ENCODE measurements at places on chromosomes 7 and 10.

DNA sequence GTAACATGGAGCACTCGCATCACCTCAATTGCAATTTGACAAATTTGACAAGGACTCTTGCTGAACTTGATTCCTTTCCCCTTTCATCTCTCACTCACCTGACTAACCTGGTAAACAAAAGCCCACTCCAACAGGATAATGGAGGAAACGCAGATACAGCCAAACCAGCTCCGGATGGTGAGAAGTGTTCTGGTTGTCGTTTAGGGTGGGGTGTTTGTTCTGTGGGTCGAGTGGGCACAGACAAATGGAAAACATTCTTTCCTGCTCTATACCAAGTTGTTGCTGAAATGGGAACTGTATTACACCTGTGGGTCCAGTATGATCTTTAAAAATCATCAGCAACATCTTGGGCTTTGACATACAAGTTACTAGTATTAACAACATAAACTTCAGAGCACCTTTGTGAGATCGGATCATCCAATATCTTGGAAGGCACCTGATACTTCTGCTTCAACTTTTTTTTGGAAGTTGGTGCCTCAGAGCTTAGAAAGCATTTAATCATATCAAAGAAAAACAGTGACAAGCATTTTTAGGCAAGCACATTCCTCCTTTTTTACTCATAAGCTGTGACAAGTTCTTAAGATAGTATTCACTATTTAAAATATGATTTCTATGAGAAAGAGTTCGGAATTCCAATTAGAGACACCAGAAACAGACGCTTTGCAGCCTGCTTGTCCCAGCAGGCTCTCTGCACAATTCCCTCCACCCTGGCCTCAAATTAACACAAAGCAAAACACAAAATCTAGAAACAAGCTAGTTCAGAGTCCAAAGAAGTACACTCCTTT, 58.1 kb downstream of the CCDC186 start:
- DNase-seq, result no peak

DNA sequence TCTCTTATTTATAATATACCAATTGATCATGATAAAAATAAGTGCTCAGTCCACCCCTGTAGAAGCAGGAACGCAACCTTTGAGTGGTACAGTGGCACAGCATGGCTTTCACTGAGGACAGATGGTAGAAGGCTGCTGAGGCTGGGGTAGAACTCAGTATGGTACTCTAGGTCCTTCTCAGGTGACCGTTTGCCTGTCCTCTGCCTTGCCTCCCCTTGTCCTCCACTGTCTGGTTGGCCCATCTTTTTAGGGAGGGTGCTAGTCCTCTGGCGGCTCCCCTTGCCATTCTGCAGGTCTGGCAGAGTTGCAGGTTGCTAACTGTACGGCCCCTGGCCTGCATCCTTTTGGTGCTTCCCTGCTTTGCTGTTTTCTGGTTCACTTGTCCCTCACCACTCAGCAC, 27.3 kb downstream of the SLC18A2 start:
- no peak for DNase-seq

- DNase-seq, result no peak
Measured at GRCh38 chr7:44224080-44224973, 23.5 kb downstream of the YKT6 start.

DNA sequence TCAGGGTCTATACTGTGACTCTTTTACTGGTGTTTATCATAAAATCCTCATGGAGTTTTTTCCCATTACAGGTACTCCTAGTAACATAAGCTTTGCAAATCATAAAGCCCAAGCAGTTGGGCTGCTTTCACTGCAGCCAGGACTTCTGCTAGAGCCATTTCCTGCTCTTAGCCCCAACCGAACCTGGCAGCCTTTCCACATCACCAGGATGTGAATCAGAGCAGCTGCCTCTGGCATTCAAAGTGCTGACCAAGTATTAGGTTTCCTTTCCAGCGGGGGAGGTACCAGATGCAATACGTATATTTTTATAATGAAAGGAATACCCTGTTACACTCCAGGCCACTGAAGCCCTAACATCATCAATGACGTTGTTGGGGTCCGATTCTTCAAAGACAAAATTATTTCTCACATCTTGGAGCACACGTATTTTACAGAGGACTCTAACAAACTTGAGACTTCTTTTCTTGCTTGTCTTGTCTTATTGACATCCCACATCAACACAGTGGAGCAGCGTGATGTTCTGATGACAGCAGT, 3.6 kb upstream of the HTR5A start:
- peak; percentile 76 for DNase-seq

DNA sequence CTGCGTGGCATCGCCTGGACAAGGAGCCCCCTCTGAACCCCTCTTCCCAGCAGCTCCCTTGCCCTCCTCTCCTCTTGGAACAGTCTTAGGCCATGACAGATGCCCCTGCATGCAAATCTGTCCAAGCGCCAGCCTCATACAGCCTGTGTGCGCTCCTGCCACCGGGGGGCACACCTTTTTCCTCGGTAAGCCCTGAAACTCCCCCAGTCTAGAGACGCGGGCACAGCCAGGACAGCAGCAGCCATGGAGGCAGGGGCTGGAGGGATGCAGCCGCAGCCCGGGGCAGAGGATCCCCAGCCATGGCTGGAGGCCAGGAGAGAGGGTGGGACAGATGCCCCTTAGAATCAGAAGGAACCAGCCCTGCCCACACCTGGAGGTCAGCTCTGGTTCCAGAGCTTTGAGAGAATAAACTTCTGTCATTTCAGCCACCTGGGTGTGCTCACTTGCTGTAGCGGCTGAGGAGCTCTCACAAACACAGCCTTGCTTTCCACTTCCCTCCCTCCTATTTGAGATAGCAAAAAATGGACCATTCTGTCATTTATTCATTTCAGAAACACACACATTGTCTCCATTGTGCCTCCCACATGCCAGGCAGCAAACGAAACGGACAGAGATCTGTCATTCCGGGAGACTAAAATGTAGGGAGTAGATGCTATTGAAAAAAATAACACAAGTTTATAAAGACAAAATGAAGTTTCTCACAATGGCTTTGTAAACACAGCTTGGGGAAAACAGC, 241.5 kb downstream of the WDR37 start:
- no peak for DNase-seq

DNA sequence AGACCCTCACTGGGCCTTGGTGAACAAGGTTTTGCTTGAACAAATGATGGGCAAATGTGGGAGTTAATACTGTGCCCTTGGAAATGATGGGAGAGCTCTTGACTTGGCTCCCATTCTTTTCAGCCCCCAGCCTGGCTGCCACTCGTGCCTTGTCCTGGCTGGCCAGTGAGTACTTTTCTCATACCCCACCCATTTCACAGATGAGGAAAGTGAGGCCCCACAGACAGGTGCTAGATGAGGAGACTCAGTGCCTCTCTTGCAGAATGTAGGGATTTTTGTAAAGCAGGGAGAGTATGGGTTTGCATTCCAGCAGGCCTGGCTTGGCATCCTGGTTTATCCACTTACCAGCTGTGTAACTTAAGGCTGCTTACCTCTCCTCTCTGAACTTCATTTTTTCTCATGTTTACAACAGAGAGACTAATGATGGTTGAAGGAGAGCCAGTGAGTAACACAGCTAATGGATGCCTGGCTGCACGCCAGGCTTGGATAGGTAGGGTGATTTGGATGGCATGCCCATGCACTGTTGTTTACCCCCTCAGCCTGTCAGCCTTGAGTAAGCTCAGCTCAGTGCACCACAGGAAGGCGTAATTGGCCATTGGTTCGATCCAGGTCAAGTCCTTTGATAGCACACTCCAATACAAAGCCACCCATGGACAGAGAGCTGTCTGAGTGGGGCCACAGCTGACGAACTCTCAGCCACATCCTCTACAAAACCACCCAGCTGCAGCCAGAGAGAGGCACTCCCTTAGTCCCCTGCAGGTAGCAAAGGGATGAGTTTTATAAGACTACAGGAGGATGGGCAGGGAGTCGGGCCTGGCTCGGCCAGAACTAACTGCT, 436.8 kb downstream of the RPS24 start:
- DNase-seq, result peak; percentile 17

DNA sequence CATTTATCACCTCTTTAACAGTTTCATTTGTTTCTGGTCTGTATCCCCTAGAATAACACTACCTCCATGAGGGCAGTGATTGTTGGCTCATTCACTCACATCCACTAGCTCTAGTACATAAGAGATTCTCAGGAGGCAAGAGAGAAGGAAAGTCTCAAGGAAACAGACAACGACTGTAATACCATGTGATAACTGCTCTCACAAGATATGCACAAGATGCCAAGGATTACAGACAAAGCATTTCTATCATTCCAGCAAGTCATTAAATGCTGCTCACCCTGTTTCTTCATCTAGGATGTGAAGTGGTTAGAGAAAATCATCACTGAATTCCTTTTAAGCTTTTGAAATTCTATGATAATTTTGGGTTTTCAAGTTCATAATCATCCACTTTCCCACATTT, 115.3 kb downstream of the HIBADH start:
- DNase-seq, result no peak

- DNase-seq, result no peak
Measured at GRCh38 chr7:90957883-90958282, 306.4 kb upstream of the FZD1 start.

- DNase-seq, result peak; percentile 35
Measured at GRCh38 chr7:131071786-131072504, 255.7 kb upstream of the MKLN1 start.

- DNase-seq, result no peak
Measured at GRCh38 chr7:44448922-44449583, 41.4 kb downstream of the NUDCD3 start.

DNA sequence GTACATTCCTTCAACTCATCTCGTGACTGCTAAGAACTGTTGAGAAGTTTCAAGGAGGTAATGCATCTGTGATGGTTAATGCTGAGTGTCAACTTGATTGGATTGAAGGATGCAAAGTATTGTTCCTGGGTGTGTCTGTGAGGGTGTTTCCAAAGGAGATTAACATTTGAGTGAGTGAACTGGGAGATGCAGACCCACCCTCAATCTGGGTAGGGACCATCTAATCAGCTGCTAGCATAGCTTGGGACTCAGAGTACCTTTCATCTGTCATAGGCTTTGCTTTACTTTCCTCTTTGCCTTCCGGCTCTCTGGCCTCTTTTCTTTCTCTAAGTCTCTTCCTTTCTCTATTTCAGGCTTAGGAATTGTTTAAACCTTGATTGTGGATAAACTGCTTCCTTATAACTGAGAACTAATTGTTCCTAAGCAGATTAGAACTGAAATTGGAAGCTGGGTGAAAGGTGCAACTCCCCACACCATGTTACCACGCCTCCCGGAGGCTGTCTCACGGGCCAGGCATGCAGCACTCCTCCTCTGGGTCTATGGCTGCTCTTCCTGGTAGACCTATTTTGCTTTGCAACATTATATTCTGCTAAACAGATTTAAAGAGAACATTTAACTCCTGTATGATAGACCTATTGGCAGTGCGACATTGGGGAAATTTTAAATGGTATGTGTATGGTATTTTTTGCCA, 298.2 kb downstream of the CCSER2 start:
- no peak for DNase-seq

GRCh38 chr10:123771877-123772644, 105.9 kb downstream of the GPR26 start:
- DNase-seq, result no peak

GRCh38 chr7:83476511-83477050, 172.4 kb downstream of the SEMA3E start:
- DNase-seq, result no peak

- no peak for DNase-seq
Measured at GRCh38 chr10:101903827-101904550, 60.4 kb upstream of the KCNIP2 start.

DNA sequence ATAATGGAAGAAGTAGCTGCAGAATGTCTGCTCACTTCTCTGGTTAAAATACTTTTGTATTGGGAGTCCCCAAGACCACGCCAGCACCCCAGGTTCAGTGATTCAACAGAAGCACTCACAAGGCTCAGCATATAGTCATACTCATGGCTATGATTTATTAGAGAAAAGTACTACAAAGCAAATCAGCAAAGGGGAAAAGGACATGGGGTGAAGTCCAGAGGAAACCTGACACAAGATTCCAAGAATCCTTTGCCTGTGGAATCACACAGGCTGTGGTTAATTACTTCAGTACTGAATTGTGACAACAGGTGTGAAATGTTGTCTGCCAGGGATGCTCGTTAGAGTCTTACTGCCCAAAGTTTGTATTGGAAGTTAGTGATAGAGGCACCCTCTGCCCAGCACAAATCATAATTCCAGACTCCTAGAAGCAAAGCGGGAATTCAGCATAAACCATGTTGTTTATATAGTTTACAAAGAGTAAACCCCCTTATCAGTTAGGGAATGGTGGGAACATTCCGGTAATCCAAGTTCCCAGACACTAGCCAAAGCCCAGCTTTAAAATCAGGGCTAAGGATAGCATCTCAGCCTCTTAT, 79.4 kb downstream of the HYCC1 start:
- no peak for DNase-seq

- no peak for DNase-seq
Measured at GRCh38 chr7:40470817-40471216, 336.0 kb downstream of the SUGCT start.

- no peak for DNase-seq
Measured at GRCh38 chr10:44967616-44968015, 8.0 kb downstream of the RASSF4 start.

DNA sequence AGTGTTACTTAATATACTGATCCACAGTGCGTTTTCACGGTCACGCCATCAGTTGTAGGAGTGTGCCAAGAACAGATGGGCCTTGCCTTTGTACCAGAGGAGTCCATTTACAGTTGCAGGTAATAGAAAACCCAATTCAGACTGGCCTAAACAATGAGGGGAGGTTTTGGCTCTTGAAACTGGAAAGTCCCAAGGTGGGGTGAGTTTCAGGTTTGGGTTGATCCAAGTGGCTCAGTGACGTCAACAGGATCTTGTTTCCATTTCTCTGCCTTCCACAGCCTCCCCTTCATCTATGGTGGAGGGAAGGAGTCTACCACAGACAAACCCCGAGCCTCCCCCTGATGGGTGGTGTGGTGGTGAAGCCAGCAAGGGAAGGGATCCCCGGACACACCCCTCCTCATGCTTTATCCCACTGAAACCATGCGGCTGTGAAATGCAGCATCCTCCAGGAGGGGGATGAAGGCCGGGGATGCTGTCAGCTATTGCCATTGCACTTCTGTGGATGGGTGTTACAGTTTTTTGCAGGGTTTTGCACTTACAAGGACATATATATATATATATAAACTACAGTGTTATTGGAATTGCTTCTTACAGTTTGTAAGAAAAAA, 14.8 kb upstream of the SH2D4B start:
- no peak for DNase-seq

GRCh38 chr7:122842971-122843370, 43.3 kb downstream of the CADPS2 start:
- no peak for DNase-seq

All from RCC 7860 (cell line).